ENCODE measurements at places on chromosomes 7 and 10.

GRCh38 chr10:50385624-50386023, 134.3 kb upstream of the ASAH2 start:
- DNase-seq, result no peak

DNA sequence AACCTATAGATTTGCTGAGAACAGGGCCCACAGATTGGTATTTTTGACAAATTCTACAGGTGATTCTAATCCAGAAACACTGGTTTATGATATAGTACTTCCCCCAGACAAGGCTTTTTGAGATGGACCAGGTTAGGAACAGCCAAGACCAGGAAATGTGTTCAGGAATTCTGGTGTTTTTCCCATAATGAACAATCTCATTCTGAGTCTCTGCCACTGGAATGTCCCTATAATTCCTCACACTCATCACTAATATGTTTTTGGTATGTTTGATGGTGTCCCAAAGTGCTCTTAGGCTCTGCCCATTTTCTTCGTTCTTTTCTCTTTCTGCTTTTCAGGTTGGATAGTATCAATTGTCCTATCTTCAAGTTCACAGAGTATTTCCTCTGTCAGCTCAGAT, 107.2 kb upstream of the IGFBP3 start:
- no peak for DNase-seq

- no peak for DNase-seq
Measured at GRCh38 chr7:151506901-151507382, 12.8 kb downstream of the RHEB start.

DNA sequence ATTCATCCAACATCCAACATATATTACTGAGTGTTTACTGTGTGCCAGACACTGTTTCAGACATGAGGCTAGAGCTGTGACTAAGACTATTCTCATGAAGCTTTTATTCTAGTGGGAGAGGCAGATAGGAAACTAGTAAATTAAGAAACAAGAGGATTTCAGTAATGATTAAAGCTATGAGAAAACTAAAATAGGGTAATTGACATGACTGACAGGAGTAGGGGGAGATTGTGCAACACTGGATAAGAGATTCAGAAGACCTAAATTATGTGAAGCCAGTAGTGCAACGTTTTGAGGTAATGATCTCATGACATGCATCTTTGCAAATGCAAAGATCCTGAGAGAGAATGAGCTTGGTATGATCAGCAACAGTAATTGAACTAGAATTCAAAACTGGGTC, 48.6 kb upstream of the MKLN1 start:
- no peak for DNase-seq

- no peak for DNase-seq
Measured at GRCh38 chr10:89653410-89653869, 8.4 kb upstream of the PANK1 start.

DNA sequence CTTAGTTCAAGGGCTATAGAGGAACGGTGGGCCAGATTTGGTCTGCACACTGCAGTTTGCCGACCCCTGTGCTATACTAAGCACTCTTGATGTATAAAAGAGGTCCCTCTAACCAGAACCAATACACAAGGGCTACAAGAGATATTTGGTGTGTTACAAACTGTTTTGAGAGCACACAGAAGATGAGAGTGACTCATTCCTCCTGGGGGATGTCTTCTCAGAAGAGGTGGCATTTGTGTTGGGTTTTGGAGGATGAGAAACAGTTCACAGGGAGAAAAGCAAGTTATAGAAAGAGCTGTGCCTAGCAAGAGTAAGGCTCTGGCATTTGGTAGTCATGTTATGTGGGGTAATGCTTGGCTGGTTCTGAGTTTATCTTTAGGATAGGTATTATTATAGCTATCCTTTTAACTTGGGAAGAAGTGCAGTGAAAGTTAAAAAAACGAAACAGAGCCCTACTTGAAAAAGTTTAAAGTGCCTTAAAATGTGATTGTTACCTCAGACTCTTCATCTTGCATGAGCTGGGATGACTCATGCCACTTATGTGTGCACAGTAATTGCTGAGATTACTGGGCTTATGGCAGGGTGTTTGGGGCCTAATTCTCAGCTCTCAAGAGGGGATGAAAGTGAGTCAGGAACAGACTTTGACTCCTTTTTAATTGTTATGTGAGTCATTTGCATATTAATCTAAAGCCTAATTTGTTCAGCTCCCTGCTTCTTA, 160.4 kb downstream of the KIF20B start:
- no peak for DNase-seq

DNA sequence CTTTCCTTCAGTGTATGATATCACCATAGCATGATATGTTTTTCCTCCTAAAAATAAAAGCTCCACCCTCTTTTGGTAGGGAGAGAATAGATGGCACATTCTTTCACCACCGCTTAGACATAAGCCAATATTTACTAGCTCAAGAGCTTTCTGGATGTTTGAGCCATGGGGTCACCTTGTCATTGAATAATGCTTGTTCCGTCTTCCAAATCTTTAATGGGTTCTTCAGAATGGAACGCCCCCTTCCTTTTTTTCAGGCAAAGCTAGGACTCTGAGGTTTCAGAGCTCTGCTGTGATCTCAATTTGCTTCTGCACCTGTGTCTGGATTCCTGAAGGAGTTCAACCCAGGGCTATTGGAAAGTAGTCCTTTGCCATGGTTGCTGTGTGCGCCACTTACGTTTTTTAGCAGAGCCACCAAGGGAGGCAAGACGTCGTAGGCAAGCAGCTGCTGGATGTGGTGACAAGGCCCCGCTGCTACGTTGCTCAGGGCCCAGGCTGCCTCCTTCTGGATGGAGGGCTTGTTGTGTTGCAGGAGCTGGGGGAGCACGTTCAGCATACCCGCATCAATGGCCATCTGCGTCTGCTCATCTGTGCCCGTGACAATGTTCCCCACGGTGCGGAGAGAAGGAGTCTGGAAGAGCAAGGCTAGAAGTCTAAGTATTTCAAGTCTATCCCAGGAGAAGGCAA, 23.2 kb downstream of the KPNA7 start:
- no peak for DNase-seq

- DNase-seq, result no peak
Measured at GRCh38 chr10:131049016-131049415, 262.5 kb downstream of the TCERG1L start.

GRCh38 chr7:163971-164881, 28.1 kb upstream of the FAM20C start:
- no peak for DNase-seq

DNA sequence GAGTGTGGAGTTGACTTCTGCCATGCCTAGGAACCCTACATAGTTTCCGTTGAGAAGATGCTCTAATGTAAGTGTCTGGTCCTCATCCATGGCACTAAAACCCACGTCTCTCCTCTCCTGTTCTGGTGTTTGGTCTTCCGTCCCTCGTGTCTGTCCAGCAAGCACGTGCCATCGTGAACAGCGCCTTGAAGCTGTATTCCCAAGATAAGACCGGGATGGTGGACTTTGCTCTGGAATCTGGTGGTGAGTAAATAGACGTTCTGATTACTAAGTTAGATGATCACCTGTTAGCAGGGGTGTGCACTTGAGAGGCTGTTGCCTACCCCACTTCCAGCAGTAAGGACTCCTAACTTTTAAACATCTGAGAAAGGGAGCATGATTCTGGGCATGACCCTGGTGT, 15.1 kb upstream of the GET4 start:
- DNase-seq, result no peak

- DNase-seq, result no peak
Measured at GRCh38 chr7:92720604-92721350, 115.6 kb downstream of the CDK6 start.

GRCh38 chr7:120079704-120080103, 193.3 kb upstream of the KCND2 start:
- no peak for DNase-seq

DNA sequence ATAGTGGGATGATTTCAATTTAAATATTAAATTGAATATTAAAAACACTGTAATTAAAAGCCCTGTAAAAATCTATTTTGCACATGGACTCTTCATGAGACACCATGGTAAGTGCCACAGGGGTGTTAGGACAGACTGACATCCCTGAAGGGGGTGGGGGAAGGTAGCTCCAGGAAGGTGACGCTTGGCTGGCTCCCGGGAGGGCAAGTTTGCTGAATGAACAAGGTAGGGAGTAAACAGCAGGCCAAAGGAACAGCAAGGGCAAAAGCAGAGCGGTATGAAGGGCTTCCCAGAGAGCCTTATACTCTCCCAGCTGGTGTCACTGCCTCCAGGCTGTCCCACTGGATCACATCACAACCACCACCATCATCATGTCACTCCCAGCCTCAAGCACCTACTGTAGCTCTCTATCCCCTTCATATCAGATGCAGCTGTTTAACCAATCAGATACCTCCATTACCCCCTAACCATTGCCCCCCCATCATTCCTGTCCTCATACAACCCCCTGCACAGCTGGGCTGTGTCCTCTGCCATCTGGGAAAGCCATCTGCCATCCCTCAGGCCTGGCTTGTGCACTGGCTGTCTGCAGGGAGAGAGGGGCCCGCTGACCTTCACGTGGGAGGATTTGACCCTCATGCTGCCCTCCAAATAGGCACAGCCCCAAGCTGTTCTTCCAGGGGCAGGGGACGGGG, 19.5 kb downstream of the HSPA12A start:
- no peak for DNase-seq

DNA sequence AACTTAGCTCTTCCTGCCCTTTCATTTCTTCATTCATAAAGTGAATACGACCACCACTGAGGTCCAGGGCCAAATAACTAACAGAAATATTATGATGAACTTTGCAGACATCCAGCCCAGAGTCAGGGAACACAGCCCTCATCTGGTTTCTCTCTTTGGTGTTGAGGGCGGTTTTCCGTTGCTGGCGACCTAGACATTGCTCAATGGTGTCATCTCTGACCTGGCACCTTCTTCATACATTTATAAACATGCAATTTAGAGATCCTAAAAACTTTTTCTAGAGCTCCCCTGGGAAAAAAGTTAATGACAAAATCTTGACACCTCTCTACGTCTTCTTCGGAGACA, 324 bp upstream of the TET1 start:
- DNase-seq, result peak; percentile 45

GRCh38 chr10:44662051-44662450, 249.1 kb upstream of the TMEM72 start:
- no peak for DNase-seq

- no peak for DNase-seq
Measured at GRCh38 chr10:31413325-31413724, 94.3 kb downstream of the ZEB1 start.

- no peak for DNase-seq
Measured at GRCh38 chr7:116142850-116143249, 67.5 kb upstream of the TES start.

Measured in KG1 (cell line).